Central memory CD4-positive, alpha-beta T cell (primary cell): ENCODE measurements at places on chromosomes 6 and 20.

DNA sequence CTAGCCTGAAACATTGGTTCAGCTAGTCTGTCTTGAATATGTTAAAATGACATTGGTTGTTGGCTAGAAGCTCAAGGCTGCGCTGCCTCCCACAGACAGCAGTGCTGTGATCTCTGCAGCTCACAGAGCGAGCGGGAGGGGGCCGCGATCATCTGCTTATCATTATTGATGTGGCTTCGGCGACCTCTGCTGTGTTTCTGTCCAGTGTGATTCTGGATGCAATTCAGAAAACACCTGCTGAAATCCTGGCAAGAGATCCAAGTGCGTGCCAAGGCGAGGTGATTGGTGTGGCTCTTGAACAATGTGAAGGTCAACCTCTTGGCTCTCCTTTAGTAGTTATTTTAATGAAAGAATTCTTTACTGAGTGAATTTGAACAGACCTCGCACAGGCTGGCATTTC lies 142.3 kb upstream of the SASH1 start:
- no peak for DNase-seq

- no peak for DNase-seq
These were observed 195.2 kb downstream of the LRFN2 start for GRCh38 chr6:40391851-40392517.

DNA sequence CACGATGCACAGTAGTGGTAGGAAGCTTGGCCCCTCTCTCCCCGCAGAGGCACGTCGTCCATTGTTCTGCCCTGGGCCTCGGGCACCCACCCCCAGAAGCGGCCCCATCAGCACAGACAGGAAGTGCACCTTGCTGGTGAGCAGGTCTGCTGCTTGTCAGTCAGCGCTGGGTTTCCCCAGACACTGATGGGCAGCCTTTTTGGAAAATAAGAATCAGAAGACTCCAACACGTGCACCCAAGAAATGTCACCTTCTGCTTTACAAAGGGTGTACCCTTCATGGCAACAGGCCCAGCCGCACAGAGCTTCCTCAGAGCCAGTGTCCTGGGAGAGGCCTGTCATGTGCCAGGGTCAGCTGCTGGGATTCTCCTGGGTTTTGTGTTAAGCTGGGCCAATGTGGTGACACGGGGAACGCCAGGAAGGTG lies 34.7 kb upstream of the IRF4 start:
- DNase-seq: no peak

DNA sequence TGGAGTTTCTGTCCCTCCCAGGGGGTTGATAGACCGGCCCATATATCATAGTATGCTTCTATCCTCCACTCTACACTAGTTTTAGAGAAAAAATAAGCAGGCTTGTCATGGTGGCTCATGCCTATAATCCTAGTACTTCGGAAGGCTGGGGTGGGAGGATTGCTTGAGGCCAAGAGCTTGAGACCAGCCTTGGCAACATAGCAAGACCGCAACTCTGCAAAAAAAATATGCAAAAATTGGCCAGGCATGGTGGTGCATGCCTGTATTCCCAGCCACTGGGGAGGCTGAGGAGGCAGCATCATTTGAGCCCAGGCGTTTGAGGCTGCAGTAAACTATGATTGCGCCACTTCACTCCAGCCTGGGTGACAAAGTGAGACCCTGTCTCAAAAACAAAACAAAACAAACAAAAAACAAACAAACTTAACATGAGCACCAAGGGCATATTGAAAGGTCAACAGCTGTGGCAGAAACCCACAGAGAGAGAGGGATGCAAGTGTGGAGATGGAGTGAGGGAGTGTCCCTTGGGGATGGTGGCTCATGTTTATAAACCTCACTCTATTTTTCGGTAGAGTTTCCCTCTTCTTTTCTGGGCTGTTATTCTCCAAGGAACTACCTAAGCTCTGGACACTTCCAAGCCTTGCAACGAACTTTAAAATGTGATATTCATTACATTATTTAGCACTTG lies 24.1 kb downstream of the SLC24A3 start:
- DNase-seq: no peak

- no peak for DNase-seq
These were observed 111.5 kb upstream of the CCN2 start for GRCh38 chr6:132062626-132063025.

DNA sequence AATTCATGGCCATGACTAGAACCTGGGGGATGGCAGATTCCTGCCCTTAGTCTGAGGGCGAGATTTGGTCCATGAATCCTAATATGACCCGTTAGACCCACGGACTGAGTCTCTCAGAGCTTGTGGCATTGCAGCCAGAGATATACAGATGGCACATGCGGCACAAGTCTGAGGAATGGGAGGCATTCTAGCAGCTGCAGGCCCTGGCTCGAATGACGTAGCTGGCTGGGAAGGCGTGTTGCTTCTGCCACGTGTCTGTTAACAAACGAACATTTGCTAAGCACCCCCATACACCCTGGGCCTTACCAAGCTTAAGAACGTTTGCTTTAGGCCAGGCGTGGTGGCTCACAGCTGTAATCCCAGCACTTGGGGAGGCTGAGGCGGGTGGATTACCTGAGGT lies 68.0 kb downstream of the CD164 start:
- DNase-seq: no peak

DNA sequence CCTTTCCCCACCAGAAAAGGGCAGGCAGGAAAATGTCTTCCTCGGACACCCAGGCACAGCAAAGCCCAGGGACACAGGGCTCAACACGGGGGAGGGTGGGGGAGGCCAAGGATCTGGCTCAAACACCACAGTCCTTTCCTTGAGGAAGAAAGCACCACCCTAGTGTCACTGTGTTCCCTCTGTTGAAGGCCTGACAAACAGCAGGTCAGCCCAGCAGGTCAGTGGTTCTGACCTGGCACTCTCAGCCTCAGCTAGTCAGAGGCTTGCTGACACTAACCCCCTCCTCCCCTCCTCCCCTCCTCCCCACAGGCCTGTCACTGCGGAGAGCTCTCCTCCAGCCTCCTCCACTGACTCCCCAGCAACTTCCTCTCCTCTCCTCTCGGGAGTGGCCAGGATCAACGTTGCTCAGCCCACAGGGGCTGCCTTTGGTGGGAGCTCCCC lies 239.6 kb downstream of the LRFN2 start:
- no peak for DNase-seq

DNA sequence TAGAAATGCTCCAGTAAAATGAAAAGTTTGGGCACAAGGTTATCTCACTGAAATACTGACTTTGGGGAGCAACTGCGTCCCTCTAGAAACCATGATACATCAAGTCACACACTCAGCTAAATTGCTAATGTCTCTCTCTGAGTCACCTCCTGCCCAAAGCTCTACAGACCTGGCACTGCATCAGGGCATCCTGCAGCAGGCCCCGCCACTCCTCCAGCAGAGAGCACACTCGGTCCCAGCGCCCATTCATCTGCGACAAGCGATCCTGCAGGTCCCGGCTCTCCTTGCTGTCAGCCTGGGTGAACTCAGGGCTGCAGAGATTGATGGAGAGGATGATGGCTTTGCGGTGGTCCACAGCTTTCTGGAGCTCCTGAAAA lies 329.0 kb downstream of the ESR1 start:
- no peak for DNase-seq

GRCh38 chr6:158290040-158290439 lies 22.2 kb upstream of the TULP4 start:
- peak; percentile 23 for DNase-seq
